IPS-NIHi11 (cell line): ENCODE measurements at places on chromosomes 3 and 15.
A peak's percentile ranks its signal among the peaks of the same experiment; 100 is the strongest.

DNA sequence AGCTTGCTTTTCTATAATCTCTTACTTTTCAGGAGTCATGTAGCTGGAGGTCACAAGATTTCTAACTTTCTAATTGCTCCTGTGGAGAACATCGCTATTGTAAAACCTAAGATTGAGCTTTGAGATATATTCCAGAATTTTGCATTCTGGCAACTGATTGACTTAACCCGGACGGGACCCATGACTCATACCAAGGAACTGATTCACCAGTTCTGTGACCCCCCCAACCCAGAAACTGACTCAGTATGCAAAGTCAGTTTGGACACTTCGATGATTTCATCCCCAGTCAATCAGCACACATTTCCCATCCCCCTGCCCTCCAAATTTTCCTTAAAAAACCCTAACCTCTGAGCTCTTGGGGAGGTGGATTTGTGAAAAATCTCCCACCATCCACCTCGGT, 396.5 kb upstream of the GBE1 start:
- DNase-seq = no peak

DNA sequence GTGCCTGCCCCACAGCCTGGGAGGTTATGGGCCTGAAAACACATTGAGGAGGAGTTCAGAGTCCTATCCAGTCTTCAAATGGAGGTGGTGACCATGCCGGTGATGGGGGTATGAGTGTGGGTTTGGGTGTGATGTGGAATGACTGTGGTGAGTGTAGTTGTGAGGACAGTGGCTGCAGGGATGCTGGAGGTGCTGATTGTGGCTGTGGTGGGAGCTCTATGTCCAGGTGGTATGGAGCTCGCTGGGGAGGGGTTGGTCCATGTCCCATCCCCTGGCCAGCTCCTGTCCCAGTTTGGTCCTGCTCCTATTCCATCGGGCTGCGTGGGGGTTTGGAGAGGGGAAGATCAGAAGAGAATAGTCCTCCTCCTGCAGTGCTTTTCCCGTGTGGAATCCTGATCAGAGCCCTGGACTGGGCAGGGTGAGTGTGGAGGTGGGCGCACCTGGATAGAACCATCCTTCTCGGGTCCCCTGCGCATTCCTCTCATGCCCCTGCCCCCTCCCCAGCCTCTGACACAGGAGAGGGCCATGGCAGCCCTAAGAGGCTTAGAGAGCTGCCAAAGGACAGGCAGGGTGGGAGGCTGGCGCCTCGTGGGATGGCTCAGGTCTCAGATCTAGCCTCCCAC, 23.0 kb upstream of the GOLGA6C start:
- peak; percentile 6 for DNase-seq

GRCh38 chr3:101779822-101780381, 891 bp downstream of the NXPE3 start:
- no peak for DNase-seq

DNA sequence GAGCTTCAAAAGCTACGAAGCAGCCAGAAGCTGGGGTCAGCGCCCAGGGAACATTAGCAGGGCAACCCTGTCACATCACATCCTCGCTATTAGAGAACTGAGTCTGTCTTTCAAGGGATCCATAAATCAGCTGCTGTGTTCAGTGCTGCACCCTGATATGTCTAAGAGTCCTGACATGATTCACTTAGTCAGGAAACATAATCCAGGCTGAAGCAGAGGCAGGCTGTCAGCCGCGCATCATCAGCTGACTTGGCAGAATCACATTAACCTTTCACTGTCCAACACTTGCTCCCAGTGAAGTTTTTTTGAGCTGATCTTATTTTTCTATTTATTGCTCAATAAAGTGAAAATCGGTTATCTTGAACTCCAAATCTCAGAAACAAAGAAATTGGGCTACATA, 23.5 kb downstream of the MYH15 start:
- no peak for DNase-seq

DNA sequence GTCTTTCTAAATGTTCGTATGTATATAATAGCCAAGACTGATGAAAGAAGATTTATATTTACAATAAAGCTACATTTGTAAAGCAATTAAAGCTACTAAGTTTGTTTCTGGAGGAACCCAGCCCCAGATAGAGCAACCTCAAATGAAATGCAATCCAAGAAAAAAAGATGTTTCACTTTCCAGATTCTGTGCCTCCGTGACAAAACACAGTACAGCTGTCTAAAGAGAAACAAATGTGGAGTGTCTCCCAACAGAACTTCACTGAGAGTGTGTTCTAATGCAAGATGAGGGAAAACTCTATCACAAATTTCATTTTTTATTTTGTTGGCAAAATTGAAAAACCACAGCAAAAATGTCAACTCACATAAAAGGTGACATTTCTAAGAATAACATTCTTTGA, 317.0 kb downstream of the OCA2 start:
- DNase-seq = no peak

DNA sequence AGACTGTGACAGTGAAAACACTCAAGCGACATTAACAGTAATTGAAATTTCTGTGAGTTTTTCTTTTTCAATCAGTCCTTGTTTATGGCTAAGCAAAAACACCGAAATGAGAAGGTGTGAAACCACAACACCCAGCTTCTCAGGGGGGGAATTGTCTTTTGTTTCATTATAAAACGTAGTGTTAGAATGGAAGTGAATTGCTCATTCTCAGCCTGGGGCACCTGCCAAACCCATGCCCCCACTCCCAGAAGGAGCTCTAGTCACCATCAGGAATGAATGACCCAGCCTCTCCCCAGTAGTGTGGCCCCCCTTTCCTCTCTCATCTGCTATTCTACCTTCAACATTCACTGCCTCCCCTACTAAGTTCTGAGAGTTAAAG, 185.8 kb upstream of the CFAP20DC start:
- DNase-seq = no peak

DNA sequence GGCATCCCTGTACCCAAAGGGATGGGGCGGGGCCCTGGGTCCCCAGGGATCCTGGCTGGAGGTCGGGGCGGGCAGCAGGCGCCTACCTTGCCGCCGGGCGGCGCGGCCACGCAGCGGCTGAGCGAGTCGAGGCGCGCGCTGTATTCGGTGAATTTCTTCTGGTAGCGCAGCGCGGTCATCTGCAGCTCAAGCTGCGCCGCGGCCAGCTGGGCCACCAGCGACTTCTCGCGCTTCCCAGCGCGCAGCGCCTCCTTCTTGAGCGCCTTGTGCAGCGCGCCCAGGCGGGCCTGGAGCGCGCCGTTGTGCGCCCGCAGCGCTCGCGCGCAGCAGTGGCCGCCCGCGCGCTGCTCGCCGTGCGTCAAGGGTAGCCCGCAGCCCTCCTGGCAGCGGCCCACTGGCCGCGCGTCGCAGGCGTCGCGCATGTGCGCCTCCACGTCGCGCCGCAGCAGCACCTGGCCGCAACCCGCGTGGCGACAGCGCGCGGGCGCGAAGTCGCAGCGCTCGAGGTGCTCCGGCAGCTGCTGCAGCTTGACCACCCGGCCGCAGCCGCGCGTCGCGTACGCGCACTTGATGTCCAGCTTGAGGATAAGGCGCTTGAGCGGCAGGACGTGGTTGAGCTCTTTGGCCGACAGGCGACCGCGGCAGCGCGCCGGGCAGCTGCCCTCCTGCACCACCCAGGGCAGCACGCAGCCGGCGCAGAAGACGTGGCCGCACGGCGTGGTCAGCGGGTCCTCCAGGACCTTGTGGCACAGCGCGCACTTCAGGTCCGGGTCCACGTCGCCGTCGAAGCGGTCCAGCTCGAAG, 522 bp downstream of the PDZRN3 start:
- peak; percentile 70 for DNase-seq

DNA sequence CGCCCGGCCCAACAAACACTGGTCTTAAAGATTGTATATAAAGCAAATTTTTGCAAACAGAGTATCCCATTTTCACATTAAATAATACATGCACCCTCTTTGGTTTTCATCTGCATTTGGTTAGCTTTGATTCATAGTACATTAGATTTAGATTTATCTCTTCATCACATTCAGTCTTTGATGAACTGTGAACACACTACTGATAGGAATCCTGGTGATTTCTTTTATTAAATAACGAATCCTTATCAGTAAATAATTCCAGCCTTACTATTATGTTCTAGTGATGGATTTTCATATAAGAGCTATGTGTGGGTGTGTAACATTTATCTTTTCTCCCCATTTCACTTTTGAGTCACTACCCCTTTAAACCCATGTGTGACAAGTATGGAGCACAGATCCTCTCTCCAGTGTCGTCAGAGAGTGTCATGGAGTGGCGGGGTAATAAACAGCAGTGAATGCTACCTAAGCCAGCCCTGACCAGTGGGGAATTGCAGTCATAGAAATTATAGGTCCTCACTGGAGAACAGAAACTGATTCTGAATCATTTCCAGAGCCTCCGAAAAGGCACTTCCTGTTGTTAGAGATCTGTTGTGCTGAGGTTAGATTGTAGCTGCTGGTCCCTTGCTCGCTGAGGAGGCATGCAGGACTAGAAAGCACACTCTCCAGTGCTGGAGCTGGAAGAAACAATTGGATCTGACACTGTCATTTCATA, 22.0 kb downstream of the SLC7A14 start:
- no peak for DNase-seq

DNA sequence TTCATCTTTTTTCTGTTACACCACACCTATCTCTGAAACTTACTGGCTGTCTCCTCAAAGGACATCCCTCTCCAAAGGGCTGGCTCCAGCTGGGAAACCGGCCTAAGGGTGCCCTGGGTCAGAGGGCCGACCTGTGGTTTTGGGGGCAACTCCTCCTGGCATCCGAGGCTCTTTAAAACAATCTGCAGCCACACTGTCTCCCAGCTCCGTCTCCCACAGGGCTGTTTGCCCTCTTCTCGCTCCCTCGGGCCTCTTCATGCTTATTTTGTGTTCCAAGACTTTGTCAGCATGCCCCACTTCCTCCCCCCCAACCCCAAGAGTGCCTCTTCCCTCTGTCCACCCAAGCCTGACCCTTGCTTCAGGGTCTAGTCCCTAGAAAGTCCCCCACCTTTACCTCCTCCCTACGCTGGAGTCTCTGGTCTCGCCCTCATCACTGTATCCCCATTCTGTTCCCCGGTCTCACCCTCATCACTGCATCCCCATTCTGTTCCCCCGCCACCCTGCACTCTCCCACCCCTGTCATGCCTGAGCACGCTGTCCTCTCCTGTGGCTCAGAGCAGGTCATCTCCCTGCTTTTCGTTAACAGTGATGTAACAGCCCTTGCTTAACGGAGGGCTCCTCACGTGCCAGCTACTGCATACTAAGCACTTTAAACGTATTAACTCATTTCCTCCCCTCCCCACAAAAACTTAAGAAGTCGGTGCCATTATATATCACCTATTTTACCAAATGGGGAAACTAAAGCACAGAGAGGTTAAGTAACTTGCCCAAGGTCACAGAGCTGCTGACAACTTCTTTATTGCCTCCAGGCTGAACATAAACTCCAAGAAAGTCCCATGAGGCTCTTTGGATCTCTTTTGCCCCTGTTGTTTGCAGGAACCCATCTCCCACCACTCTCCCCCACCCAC, 1.1 kb upstream of the CSK start:
- DNase-seq = no peak

- no peak for DNase-seq
Observed at GRCh38 chr3:46860017-46860809, 3.0 kb downstream of the MYL3 start.

- no peak for DNase-seq
Observed at GRCh38 chr3:6962801-6963200, 101.9 kb downstream of the GRM7 start.

DNA sequence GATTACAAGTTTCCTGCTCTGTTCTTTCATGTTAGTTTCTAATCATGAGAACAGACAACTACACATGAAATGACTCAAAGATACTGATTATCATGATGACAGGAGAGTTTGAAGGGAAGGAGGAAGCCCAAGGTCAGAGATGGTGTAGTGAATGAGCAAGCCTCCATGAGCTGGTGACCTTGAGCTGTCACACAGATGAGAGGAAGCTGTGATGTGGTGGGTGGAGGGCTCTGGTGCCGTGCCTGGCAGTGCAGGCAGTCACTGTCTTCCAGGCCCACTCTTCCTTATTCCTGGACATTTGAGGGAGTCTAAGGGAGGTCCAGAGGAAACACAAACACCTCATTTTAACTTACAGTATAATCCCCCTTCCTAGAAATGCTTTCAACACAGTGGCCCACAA, 133.4 kb upstream of the ROPN1 start:
- DNase-seq = no peak

GRCh38 chr15:41865490-41866055, 26.9 kb downstream of the PLA2G4B start:
- DNase-seq = no peak

DNA sequence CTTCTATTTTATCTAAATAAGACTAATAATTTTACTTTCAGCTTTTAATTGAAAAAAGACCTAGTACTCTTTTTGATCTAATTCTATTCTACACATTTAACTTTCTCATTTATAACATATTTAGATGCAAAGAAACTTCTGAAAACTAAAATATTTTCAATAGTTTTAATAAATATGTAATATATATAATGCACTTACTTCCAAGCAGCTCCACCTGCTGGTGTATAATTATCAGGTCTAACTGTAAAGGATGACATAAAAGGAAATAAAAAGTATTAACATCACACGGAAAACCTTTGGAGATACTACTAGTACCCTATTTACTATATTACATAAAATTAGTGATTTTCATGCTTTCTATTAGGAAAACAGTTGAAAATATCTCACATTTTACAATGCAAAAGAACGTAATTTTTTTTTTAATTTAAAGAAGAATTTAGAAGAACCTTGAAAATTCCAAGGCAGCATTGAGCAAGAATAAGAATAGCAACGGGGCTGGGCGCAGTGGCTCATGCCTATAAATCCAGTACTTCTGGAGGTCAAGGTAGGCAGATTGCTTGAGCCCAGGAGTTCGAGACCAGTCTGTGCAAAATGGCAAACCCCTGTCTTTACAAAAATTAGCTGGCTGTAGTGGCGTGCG, 10.2 kb downstream of the PLSCR5 start:
- no peak for DNase-seq

- peak; percentile 46 for DNase-seq
Observed at GRCh38 chr3:171428321-171428787, 31.9 kb downstream of the TNIK start.

- DNase-seq = no peak
Observed at GRCh38 chr15:58279654-58280053, 141.5 kb downstream of the AQP9 start.

DNA sequence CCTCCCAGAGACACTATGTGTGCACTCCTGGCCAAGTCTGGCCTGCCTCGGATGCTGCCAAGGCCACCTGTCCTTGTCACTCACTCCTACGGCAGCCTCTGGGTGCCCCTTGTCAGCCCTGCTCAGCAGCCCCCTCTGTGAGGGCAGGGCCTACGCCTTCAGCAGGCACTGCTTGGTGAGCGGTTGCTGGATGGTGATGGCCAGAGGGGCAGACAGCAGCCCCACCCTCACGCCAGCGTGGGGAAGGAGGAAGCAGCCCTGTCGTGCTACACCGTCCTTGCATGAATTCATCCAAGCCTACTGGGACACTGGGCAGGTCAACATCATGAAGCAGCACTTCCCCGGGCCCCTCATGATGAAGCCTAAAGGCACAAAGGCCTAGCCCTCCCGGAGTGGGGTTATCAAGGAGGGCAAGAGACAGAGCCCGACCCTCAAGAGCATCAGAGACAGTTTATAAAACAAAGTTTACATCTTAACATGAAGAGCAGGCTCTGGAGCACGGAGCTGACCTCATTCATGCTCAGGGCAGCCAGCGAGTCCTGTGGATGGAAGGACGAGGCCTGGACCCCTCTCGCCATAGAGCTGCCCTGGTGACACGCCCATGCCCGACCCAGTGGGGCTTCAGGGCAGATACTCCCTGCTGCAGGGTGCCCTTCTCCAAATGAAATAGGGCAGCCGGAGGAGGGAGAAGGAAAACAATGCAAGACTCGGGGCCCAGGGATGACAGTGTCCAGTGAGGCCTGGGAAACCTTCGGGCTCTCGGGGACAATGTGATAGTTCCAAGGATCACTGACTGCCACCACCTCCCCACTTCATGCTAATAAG, 25.3 kb downstream of the CHDH start:
- no peak for DNase-seq

GRCh38 chr15:50302581-50302980, 37.1 kb upstream of the HDC start:
- no peak for DNase-seq
